ENCODE measurements at places on chromosomes 16 and 17.
A peak's percentile ranks its signal among the peaks of the same experiment; 100 is the strongest.

- peak; percentile 55 for DNase-seq
These were observed 45.8 kb upstream of the STAC2 start for GRCh38 chr17:39271546-39271945.

DNA sequence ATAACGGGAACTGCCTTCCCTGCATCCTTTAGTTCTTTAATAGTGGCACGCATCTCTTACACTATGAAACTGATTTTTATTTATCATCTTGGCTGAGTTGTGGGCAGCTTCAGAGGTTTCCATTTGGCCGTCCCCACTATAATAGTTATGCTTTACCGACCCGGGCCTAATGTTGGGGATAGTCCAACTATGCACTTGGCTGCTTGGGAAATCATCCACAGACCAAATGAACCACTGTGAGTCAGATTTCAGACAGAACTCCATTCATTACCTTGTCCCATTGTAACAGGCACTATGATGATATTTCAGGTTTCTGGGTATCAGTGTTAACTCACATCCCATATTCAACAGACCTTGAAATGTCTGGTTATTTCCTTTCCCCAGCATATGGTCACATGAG is 6.1 kb upstream of the SLFN5 start:
- no peak for DNase-seq

GRCh38 chr17:82892899-82893565 is 53.2 kb upstream of the ZNF750 start:
- no peak for DNase-seq

DNA sequence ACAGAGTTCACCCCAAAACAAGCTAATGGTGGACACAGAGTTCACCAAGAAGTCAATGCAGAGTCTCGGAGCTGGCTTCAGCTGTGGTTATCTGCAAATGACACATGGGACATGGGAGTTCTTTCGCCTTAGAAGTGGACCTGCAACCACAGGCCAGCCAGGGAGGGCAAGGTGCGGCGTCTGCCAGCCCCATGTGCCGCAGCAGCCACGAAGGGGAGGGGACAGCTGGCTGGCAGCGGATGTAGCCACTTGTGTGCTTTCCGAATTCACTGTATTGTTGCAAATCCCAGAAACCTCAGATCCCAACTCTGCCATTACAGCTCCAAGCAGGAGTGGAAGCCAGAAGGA is 24.8 kb downstream of the LMF1 start:
- DNase-seq: peak; percentile 62

- DNase-seq: peak; percentile 99
These were observed 50.9 kb downstream of the CDH11 start for GRCh38 chr16:65070831-65071432.

DNA sequence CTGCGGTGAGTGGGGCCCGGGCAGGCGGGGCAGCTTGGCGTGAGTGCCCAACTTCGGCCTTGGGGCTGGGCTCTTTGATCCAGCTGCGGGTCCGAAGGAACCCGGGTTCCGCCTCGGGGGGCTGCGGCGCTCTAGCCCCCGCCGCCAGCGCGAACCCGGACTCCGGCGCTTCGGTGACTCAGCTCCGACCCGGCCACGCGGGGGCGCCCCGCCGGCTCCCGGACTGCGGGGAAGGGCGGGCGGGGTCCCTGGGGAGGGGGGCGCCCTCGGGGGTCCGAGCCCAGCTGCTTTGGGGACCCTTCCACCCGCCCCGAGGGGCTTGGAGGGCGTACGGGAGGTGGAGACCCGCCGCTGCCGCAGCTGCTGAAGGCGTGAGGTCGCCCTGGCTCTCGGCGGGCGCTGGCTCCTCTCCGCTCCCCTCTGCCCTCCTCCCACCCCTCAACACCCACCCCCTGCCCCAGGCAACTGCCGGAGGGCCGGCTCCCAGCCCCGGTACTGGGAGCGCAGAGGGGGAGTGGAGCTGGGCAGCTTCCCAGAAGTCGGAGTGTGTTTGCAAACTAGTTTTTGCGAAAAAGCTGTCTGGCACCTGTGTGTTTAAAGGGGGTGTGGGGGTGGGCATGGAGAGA is 516 bp downstream of the CPNE2 start:
- DNase-seq: no peak

DNA sequence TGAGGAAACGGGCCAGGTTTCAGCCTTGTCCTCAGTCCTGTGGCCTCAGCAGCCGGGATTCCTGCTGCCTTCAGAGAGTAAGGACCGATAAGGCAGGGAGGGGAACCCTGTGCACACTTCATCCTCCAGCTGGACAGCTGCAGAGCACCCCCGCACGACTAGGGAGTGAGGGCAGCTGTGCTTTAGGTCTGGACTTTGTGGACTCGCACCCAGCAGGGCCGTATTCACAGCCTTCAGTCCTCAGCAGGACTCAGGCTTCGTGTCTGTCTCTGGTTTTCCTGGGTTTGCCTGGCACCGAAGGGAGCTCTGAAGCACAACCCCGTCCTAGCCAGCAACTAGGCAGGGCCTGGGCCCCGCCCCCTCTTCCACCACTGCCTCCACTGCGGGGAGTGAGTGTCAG is 45.8 kb upstream of the CACNG5 start:
- DNase-seq: no peak

DNA sequence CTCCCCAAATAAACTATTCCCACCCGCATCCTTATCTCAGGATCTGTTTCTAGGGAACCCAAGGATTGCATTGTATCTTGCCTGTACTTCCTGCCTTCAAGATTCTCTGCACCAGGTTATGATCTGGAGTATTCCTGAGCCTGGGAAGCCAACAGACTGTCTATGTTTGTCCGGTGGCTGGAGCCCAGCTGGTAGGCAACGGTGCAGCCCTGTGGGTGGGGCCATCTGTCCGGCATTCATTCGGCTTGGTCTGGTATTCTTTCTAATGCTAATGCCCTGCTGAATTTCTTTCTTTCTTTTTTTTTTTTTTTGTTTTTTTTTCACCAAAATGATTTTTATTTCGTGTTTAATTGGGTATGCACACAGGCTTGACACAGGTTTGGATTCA is 20.7 kb upstream of the TVP23A start:
- no peak for DNase-seq

DNA sequence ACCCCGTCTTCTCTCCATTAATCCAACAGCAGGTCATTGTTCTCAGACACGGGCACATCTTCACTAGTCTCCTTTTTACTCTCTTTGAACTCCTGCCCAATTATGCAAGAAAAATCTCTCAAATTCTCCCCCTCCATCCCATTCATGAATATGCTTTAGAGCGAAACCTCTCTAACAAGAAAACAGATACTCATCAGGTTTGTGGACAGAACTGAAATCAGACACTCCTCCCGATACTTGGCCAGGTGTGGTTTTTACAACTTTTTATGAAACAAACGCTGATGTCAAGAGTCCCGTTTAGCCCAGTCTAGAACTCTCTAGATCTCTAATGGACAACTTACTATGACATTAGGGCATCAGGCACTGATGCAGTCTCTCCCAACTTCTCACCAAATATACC is 40.9 kb downstream of the PIK3R5 start:
- no peak for DNase-seq

GRCh38 chr17:22090263-22090935 is 398.1 kb downstream of the KCNJ18 start:
- peak; percentile 0 for DNase-seq

- DNase-seq: no peak
These were observed 61.0 kb downstream of the SMPD3 start for GRCh38 chr16:68387301-68387700.

- no peak for DNase-seq
These were observed 209.7 kb downstream of the COPRS start for GRCh38 chr17:31649302-31649701.

GRCh38 chr17:32519228-32520103 is 32.7 kb downstream of the CDK5R1 start:
- DNase-seq: peak; percentile 55

- no peak for DNase-seq
These were observed 49.5 kb downstream of the HLF start for GRCh38 chr17:55314061-55314783.

- DNase-seq: no peak
These were observed 7.5 kb downstream of the CD300LG start for GRCh38 chr17:43854498-43854897.

DNA sequence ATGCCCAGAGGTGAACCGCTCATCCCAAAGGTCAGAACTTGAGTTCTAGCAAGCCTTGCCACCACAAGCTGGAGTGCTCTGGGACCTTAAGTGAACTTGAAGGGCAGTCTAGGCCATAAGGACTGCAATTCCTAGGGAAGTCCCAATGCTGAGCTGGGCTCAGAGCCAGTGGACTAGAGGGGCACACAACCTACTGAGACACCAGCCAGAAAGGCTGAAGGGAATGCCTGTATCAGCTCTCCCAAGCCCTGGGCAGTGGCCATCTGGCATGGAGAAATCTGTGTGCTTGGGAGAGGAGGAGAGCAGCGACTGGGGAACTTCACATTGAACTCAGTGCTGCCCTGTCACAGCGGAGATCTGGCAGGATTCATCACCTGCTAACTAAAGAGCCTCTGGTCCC is 201.3 kb downstream of the CEP112 start:
- DNase-seq: no peak

DNA sequence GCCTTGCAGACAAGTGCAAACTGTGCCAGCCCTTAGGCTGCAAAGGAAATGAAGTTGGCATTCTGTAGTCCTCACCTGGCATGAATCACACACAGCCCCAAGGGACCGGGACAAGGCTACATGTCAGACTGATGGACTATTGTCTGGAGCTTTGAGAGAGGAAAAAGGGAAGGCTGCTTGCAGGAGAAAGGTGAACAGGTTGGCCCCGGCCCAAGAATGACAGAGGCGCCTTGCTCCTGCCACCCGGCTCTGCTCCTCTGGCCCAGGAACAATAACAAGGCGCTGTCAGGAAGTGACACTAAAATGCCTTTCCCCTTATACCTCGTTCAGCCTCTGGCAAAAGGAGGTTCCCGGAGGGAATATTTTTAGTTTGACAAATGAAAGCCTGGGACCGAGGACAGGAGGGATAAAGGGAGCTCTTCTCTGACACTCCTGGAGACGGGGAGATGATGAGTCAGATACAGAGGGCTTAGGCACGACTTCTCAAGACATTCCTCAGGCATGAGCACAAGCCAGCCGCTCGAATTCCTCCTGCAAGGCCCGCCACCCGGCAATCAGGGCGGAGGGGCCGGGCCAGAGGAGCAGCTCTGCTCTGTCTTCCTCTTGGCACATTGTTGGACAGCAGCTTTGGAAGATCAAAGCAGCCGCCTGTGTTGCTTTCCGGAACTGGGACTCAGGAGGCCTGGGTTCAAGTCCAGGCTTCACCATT is 105.8 kb downstream of the NOG start:
- DNase-seq: peak; percentile 99

GRCh38 chr16:22898874-22899348 is 84.9 kb downstream of the HS3ST2 start:
- DNase-seq: peak; percentile 65

DNA sequence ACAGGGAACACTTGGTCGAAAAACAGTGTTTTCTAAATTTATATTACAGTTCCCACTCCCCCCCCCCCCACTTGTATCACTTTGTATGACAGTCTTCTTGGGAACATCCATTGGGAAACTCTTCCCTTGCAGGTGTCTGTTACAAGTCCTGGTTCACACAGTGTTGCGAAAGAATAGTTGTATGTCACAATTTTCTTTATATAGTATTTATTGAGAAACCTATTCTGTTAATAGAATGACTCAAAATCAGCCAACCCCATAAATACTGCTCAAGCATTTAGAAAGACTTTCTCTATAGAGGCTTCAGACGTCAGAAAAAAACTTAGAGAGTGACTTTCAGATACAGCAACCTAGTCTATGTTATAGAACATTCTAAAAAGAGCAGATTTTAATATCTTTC is 414.4 kb downstream of the WWOX start:
- no peak for DNase-seq

- DNase-seq: peak; percentile 9
These were observed 16.0 kb downstream of the SMIM36 start for GRCh38 chr17:55495239-55495638.

- DNase-seq: no peak
These were observed 23.9 kb upstream of the NGFR start for GRCh38 chr17:49471089-49471683.

DNA sequence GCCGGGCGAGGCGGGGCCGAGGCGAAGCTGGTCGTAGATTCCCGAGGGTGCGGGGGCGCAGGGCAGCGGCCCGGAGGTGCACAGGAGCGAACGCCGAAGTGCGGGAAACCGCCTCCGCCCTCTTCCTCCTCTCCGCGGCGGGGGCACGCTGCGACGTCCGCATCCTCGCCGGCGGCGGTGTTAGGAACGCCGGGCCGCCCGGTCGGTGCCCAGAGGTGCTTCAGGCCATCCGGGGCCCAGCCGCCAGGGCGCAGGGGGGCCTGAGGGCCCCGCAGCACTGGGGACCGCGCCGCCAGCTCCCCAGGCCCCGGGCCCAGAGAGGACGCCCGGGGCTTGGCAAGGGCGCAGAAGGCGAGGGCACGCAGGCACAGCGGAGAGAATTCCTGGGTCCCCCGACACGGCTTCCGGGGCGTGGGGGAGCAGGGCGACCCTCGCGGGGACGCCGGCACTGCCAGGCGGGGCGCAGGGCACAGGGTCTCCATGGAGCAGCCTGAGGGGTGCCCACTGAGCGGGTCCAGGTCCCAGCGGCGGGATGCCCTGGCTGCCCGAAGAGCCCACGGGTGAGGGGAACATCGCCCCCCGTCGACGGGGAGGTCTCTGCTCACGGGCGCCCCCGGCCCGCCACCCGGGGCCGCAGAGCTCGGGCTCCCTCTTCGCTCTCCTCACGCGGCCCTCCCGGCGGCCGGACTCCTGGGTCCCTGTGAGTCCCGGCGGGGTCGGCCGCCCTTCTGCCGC is 576 bp downstream of the EPOP start:
- no peak for DNase-seq

DNA sequence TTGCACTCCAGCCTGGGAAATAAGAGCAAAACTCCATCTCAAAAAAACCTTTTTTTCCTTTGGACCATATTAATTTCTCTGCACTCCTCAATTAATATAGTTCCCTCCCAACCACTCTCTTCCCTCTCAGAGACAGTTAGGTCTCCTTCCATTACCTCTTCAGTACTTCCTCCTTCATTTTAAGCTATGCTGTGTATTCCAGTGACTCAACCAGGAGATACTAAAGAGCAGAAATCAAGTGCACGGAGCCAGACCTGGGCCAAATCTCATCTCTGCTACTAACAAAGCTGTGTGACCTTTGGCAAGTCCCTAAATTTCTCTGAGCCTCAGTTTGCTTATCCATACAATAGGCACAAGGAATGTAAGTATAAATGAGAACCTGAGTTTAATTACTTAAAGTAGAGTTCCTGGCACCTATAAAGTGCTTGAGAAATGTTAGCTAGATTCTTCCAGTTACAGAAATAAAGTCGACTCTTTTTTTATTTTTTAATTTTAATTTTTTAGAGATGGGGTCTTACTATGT is 8.5 kb downstream of the PECAM1 start:
- DNase-seq: no peak

- DNase-seq: peak; percentile 34
These were observed 93.4 kb upstream of the METRNL start for GRCh38 chr17:82985973-82986372.
